T1000 (cell line): ENCODE measurements at places on chromosomes 1 and 21.
A peak's percentile ranks its signal among the peaks of the same experiment; 100 is the strongest.

DNA sequence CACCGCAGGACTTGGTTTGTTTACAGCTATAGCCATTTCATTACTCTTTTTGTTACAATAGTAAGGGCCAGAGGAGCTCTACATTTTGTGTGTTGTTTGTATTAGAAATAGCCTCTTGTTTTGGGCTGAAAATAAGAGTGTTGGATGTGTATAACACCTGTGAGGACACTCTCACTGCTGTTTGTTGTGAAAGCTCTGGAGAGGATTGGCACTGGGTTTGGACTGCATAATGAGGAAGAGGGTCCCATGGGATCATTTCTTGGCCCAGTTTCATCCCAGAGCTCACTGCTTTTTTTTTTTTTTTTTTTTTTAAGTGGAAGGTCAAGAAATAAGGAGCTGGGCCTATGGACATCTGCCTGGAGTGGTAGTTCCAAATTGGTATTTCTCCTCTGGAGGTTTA, 61.6 kb upstream of the KIAA0040 start:
- no peak for DNase-seq

DNA sequence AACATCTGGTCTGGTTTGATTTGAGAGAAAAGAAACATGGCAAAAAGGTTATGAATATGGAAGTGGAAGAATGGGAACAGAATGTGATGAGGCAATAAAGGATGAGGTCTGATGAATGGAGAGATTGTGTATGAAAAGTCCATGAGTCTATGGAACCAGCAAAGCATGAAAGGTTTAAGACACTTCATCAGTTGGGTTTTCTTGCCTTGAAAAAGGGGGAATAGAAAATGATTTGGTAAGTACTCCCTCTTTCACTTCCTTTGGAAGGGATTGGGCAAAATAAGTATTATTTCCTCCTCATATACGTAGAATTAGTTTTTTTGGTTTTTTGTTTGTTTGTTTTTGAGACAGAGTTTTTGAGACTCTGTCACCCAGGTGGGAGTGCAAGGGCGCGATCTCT, 155.8 kb downstream of the TRIM33 start:
- no peak for DNase-seq

DNA sequence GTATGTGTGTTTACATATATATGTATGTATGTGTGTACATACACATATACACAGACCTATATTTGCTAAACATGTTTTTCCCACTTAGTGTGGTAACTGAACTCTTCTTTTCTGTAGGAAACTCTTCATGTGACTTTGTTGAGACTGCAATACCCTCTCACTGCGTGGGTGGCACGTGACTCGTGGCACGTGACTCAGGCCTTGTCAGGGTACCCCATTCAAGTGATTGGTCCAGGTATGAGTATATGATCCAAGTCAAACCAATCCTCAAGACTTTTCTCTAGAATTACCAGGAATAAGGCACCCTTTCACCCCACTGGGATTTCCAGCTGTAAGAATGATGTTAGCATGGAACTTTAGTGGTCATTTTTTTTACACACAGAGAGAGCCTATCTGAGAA, 149.2 kb upstream of the KCNK2 start:
- DNase-seq: no peak

- no peak for DNase-seq
These were observed 10.5 kb downstream of the CITED4 start for GRCh38 chr1:40851643-40852042.

DNA sequence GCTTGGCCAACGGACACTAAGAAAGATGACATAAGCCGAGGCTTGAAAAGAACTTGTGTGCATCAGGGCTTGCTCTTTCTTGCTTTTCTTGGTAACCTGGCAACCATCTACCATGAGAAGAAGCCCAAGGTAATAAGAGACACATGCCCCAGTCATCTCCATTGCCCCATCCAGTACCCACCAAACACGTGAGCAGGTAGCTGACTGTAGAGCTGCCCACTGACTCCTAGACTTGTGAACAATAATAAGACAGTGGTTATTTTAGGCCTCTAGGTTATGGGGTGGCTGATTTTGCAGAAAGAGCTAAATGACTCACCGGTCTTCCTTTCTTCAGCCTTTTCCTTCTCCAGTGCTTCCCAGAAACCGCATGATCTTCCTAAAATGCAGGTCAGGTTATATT, 105.0 kb upstream of the JUN start:
- no peak for DNase-seq

DNA sequence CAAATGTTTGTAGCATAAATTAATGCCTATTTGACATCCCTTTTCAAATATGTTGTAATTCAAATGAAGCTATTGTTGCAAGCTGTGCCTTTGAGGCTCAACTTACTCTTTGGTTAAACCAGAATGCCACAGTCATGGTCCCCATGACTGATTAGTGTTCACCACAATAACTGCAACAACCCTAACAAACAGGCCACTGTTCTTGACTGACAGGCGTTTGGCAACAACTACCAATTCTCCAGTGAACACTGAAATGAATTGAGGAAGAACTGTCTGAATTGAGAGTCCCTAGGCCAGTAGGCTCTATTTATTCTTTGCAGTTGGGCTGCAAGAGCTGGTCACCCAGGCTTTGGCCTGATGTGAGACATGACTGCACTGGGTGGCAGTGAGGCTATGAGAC, 6.6 kb upstream of the TMEM167B start:
- no peak for DNase-seq

DNA sequence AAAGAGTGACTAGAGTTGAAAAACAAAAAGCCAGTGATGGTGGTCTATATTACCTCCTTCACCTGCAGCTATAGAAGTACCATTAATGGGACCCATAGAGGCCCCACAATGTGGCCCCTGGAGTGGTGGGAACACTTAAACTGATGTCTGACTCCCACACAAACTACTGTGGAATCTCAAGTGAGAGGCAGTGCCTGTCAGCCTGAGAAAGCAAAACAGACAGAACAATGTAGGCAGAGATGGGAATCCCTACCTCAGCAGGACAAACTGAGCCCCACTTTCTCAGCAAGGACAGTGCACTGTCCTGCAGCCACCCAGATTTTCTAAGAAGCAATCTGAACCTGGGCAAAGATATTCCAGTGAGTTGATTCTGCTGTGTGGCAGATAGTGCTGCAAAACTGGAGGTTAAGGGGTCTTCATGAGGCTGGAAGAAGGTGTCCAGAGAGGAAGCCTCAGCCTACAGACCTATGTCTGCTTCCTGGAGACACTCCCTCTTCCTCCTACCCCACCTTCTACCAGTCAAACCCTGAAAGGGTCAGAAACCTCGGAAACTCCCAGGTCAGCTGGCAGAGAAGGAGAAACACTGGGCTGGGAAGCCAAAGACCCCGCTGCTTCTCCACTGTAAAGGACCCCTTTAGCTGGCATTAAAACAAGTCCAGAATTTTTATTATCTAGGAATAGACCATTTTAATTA, 228.7 kb downstream of the C1orf94 start:
- no peak for DNase-seq

DNA sequence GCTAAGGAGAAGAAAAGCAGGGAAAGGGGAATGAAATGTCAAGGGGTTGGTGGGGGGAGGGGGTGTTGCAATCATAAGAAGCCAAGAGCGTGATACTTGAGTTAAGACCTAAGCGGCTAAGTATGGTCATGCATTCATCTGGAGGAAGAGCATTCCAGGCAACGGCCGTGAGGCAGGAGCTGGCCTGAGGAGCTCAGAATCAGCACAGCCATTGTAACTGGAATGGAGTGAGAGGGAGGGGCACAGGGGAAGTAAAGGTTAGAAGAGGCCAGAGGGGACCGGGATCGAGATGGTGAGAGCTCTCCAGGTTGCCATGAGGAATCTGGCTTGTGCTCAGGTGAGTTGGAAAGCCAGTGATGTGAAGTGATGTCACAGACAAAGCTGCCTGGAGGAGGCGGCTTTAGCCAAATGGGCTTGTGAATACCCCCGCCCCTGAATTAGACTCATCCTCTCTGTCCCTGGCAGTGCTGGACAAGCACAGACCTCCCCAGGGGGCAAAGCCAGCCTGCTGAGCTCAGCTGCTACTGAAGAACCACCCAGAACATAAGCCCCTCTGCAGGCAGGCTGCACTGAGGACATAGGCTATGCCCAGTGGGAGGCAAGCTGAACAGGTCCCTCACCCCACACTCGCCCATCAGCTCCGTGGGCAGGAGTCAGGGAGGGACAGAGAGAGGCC, 61.1 kb upstream of the LAPTM5 start:
- DNase-seq: no peak

- DNase-seq: no peak
These were observed at the start of gene LHX8 for GRCh38 chr1:75133750-75134646. TSS of gene LHX8 (plus strand) at chr1:75134388. CDS start at chr1:75136615, 2,227 bp downstream.

- no peak for DNase-seq
These were observed 286.3 kb upstream of the SGIP1 start for GRCh38 chr1:66247415-66248208.

DNA sequence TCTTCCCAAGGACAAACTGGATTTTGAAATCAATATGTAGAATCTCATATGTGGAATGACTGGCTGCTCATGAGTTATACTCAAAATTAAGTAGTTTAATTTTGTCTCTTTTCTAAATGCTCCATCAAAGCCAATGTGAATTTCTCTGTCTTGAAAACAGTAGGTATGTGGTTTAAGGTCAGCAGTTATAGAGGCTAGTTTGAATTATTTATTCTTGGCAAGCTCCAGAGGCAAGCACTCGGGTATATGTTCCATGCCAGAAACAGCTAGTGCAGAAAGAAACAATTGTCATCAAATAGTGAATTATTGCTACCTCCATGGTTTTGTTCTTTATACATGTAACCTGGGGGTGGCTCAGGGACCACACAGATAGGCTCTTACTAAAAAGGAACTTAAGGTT, 63.5 kb downstream of the LRIG2 start:
- DNase-seq: no peak

DNA sequence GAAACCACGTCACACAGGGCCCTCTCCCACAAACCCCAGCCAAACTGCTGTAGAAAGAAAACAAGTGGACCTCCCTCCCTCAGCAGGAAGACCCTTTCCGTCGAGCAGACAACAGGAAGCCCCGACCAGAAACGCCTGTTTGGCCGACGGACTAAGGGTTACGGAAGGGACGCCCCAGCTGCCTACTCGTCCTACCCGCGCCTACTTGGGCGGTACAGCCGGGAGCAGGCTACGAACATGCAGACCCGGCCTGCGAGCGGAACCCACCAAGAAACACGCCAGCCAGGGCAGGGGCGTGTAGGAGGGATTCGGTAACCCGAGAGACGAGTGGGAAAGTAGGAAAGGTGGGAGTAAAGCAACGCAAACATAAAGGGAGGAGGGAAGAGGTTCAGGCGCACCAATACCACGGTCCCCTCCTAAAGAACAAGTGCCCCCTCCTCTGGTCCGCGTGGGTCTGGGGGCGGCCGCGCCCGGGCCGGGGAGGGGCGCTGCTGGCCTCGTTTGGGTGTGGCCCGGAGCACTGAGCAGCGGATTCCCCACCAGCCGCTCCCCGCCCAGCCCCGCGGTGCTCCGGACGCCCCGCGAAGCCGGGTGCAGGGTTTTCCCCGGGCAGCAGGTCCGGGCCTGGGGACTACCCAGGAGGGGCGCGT, 450 bp downstream of the S100A10 start:
- DNase-seq: peak; percentile 31

- no peak for DNase-seq
These were observed 84.6 kb upstream of the DPYD start for GRCh38 chr1:98005326-98006010.

GRCh38 chr1:218502383-218502782, 157.2 kb downstream of the TGFB2 start:
- DNase-seq: no peak

- no peak for DNase-seq
These were observed 59.5 kb downstream of the BACE2 start for GRCh38 chr21:41227357-41228005.

DNA sequence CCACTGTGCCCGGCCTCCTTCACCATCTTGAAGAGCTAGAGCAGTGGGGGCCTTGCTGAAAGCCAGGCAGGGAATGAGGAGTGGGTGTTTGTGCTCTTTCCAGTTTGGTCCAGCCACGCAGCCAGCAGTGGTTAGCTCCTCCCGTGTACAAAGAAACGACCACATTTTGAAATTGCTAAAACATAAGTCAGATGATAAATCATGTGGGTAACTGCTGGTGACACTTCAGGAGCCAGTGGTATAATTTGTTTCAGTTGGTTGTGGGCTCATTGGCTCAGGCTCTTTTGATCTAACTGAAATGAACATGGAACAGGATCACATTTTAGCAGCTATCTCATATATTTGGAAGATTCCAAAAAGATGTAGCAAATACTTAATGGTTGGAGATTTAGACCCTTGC, 87.6 kb downstream of the MTR start:
- no peak for DNase-seq

GRCh38 chr1:214923278-214923915, 159.1 kb upstream of the KCNK2 start:
- DNase-seq: no peak

GRCh38 chr1:7609311-7609994, 161.6 kb upstream of the VAMP3 start:
- DNase-seq: no peak

DNA sequence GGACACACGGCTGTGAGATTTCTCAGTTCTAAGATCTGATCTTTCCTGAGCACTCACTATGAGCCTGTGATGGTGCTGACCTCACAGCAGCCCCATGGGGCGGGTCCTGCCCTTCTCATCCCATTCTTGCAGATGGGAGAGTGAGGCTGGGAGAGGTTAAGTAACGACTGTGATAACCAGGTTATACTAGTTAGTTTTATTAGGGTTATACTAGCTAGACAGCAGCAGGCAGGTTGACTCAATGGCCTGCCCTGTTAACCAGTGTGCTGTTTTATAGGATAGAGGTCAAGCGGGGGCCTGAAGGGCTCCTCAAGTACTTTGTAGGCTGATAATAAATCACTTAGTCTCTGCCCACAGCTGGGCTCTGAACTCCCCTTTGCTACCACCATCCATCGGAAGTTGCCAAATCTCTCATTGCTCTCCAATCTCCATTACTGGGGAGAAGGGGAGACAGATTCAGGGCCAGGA, 4.8 kb downstream of the CNTN2 start:
- DNase-seq: no peak

DNA sequence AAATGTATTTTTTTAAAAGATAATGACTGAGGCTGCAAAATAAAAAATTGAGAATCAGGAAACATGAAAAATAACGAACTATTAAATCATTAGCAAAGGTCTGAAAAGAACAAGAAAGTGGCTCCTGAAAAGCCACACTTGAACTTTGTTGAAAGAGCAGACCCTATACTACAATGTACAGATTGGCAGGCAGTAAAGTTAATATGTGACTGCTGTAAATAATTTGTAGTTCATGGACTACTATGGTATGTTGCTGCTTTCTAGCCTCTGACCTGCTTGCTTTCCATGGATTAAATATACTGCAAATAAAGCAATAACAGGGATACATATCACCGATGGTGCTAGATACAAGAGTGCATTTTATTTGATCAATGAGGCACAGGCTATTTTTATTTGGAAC, 18.6 kb downstream of the NR5A2 start:
- no peak for DNase-seq
